8988T (cell line): ENCODE measurements at places on chromosomes 7 and 10.

DNA sequence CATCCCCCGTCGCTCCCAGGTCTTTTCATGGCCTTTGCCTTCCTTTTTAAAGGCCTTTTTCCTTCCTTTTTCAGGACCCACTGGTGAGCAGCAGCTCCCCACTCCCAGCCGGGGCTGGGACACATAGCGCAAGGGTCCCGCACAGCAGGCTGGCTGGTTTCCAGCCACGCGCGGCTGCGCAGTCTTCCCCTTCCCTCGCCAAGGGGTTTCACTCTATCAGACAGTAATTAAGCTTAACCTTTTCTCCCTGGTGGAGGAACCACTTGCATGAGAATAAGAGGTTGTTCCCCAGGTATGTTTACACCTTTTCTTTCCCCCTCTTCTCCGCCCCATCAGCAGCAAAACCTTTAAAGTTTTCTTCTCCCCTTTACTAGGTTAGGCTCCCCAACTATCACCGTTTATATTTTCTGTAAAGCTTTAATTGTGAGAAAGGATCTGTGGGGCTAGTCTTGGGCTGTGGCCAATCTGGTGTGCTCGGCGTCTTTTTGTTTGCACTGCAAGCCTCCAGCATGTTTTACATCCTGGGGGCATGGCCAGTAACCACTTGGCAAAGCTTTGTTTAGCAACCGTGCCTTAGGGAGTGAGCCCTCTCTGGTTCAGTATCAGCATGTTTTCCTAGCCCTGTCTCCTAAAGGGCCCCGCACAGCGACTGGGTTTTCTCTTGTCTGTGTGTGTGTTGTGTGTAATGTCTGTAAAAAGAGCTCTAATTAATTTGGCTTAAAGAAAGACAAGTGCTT lies 219.6 kb downstream of the PHF14 start:
- DNase-seq, result no peak

GRCh38 chr10:133253361-133253955 lies 15.8 kb downstream of the VENTX start:
- DNase-seq, result no peak

DNA sequence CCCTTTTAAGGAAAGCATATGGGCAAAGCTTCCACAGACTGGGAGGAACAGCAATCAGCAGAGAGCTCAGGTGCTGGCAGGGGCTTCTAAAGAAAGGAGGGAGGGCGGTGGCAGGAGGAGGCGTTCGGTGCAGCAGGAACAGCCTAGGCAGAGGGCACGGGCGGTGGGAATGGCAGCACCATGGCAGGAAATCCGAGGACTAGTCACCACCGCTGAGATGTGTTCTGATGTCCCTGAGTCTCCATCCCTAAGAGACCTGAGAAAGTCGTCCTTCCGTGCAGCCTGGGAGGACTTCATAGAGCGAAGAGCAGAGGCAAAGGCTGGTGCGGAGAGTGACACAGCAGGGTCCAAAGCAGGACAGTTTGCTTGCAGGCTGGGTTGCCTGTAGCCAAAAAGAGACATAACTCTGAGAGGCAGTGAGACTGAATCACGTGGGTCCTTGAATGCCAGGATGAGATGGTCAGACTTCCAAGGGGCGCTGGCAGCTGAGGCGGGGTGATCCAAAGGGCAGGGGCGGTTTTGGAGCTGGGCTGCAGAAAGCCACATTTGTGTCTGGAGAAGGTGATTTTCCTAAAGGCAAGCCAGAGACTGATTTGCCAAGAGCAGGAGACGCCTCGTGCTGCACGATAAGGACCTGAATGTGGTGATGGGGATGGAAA lies 35.8 kb upstream of the GRID1 start:
- no peak for DNase-seq

DNA sequence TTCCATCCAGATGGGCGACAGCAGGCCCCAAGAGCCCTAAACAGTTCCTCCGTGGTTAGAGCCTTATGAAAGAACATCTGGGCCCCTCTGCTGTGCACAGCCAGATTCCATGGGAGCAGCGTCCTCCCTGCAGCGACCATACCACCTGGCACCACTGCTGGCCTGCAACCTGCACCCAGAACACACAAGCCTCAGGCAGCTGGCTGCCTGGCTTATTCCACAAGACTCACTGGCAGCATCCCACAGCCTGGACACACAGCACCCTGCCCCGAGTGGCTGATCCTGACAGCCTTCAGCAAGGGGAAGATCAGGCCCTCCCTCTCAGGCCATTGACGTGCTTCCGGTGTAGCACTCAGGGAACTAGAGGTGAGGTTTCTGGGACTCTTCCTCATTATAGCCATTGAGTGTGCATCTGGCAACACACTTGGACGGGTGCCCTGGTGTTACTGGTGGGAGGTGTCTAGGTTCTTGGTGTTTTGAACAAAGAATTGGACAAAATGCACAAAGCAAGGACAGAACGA lies 33.7 kb upstream of the ERCC6 start:
- DNase-seq, result no peak

DNA sequence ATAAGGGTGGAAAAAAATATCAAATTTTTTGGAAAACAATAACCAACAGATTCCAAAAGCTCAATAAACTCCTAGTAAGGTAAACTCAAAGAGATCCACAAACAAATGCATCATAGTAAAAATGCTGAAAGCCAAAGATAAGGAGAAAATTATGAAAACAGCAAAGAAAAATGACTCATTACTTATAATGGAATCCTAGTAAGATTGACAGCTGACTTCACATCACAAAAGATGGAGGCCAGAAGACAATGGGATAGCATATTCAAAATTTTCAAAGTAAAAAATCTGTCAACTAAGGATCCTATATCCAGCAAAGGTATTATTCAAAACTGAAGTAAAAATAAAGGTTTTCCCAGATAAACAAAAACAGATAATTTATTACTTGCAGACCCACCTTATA lies 183.4 kb upstream of the VIPR2 start:
- no peak for DNase-seq

DNA sequence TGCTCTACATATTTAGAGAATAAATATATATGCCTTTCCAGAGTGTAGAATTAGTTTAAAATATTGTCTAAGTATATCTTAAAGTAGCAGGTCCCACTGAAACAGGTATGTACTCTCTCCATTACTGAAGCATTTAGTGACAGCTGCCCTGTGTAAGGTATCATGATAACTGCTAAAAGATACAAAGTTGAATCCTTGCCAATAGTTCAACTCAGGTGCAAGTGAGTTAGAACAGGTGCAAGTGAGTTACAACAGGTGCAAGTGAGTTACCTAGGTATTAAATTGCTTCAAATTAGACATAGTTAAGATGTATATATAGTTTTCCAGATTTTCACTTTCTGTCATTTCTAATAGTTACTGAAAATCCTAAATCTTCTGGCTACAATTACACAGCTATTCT lies 119.1 kb downstream of the CNOT4 start:
- DNase-seq, result no peak

DNA sequence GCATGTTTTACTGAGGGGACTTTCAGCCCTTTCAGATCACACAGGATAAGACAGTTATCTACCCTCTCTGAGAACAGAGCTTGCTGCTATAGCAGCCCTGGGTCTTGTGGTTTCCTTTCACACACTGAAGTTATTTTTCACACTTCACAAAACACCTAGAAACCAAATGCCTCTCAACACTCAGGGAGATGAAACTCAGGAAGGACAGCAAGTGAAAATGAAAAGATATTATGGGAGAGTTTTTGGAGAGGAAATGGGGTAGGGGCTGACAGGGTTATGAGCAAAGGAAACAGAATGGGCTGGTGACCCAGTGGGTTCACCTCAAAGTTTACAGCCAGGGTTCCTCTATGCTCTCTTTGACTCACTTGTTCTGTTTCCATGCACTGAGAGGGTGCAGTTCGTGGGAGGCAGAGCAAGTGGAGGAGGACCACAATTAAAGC lies 17.0 kb upstream of the GIMAP2 start:
- no peak for DNase-seq

GRCh38 chr7:103418241-103418640 lies 27.8 kb downstream of the SLC26A5 start:
- no peak for DNase-seq

- no peak for DNase-seq
Measured at GRCh38 chr10:98577578-98577977, 130.8 kb upstream of the HPS1 start.

- DNase-seq, result no peak
Measured at GRCh38 chr10:32437334-32437733, 8.6 kb upstream of the CCDC7 start.

DNA sequence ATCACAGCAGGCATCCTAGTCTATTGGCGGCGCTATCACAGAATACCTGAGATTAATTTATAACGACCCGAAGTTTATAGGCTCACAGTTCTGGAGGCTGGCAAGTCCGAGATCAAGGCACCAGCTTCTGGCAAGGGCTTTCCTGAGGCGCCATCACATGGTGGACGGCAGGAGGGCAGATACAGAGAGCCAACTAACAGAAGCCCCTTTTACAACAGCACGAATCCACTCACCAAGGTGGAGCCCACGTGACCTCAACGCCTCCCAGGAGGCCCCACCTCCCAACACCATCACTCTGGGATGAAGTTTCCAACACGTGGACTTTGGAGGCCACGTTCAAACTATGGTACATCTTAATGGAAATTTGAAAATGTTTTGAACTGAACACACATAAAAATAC lies 255.3 kb downstream of the ELFN1 start:
- no peak for DNase-seq

GRCh38 chr7:159271781-159272180 lies 127.1 kb upstream of the VIPR2 start:
- no peak for DNase-seq

DNA sequence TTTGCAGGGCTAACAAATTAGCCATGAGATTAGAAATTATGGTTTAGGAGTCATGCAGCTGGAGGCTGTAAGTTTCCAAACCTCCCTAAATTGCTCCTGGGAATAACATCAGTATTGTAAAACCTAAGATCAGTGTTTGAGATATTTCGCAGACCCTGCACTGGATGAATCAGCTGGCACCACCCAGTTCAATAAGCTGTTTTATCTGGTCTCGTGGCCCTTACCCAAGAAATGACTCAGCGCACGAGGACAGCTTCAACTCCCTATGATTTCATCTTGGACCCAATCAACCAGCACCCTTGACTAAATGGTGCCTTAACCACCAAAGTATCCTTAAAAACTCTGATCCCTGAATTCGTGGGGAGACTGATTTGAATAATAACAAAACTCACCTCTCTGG lies 482.0 kb upstream of the PCDH15 start:
- no peak for DNase-seq

- DNase-seq, result no peak
Measured at GRCh38 chr7:156616269-156617202, 24.0 kb upstream of the RNF32 start.

GRCh38 chr7:146636033-146636356 lies 519.4 kb downstream of the CNTNAP2 start:
- DNase-seq, result no peak

DNA sequence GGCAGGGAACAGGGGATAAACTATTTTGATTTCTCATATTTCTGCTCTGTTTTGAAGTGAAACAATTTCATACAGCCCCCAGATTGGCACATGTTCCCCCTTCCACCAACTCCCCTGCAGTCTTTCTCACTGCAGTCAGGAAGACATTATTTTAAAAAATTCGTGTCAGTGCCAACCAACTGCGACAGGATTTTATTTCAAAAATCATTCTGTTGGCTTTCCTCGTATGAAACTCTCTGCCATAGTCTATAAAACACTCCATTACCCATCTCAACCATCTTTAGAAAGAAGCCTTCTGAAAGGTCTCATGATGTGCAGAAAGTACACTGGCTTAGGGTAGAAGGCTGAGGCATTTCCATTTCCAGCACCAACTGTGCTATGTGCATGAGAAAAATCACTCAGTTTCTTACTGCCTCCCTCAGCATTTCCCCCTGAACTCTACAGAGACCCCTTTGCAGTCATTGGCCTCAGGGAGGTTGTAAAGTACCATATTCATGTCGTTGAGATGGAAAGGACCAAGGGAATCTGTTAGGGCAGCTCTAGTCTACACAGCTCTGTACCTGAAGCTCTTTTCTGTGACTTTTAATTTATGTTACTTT lies 46.9 kb downstream of the STEAP1B start:
- no peak for DNase-seq

- DNase-seq, result no peak
Measured at GRCh38 chr7:42479816-42480633, 243.0 kb upstream of the GLI3 start.
